ENCODE measurements at places on chromosomes 4 and X.

GRCh38 chr4:89803915-89804314, 33.0 kb downstream of the SNCA start:
- no peak for DNase-seq

GRCh38 chr4:139843641-139844040, 178.0 kb downstream of the MGST2 start:
- DNase-seq: no peak

DNA sequence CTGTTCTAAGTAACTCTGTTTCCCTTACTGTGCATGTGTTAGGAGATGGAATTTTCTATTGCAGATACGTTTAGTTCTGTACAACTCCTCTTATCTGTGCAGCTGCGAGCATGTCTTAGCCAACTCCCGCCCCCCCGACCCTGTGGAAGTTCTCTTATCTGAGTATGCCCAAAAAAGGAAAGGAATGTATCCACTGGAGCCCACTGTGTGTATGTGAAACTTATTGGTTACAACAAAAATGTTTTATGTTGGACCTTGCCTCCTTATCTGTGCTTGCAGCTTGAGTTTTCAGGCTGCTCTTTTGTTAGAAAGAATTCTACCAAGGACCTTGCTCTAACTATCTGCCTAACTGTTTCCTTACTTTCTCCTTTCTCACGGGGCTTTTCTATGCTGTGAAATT, 24.2 kb upstream of the DCAF8L2 start:
- DNase-seq: no peak

GRCh38 chr4:108001540-108002135, 11.9 kb downstream of the HADH start:
- DNase-seq: no peak

DNA sequence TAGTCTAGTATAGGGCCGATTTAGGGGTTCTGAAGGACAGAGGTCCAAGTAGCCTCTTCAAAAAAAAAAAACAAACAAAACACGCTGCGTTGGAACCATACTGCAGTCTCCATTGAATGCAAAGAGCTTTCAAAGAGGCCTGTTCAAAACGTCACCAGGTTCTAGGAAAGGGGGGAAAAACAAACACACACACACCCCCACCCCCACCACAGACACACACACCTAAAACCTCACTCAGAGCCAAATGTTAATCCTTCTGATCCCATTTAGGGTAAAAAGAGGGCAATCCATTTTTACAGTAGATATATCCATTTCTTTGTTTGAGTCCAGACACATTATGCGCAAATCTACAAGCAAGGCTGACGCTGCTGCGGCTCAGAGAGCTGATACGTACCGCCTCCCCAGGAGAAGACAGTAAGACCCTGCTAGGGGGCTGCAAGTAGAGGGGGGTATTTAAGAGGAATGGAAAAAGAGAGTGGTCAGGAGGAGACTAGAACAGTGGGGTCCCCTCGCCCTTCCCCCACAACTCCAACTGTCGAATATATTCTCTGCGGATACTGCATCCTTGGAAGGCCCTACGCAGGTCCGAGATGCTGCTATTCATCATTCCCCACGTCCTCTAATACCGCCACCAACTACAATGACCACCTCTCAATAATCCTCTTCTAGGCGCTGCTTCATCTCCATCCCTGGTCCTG, 1.3 kb downstream of the NKRF start:
- DNase-seq: no peak

GRCh38 chr4:41176340-41176739, 38.0 kb downstream of the APBB2 start:
- DNase-seq: no peak

GRCh38 chr4:117773064-117773936, 261.0 kb upstream of the NDST3 start:
- no peak for DNase-seq

DNA sequence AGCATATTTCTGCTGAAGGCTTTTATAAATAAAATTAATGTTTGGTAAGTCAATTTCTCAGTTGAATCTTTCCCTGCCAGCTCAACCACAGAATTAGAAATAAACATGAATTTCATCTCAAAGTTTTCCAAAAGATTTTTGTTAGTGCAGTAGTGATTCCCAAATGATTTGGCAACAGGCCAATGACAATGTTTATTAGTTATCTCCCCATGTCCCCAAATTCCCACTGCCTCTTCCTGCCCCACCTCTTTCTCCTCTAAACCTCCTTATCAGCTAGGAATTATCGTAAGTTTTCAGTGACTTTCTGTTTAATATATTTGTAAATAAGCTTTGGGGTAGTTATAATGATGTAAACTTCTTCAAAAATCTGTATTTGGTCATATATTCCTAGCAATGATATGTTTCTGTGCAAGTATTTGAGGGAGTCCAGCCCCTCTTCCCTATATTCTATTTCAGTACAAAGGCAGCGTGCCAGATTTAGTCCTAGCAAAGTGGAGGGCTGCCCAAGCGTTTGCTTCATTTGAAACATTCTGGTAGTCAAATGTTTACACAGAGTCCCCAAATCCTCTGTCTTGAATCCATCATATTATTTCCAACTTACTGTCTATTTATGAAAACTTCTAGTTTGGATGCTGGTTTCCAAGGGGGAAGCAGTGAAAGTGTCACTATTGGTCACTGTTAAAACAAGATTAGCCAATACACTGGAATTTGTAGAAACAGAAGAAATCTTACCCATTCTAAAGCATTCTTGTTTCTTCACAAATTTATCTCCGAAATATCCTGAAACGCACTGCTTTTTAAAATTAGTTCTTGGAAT, 33.7 kb upstream of the ANKRD50 start:
- DNase-seq: no peak

GRCh38 chr4:29708473-29708872, 1011.7 kb upstream of the PCDH7 start:
- DNase-seq: no peak

GRCh38 chr4:79678472-79679202, 270.6 kb upstream of the GK2 start:
- DNase-seq: no peak

GRCh38 chrX:35665311-35665710, 132.8 kb upstream of the MAGEB16 start:
- DNase-seq: no peak

- no peak for DNase-seq
Observed at GRCh38 chr4:71711985-71712348, 71.9 kb downstream of the GC start.

GRCh38 chr4:169846396-169846795, 88.7 kb upstream of the HPF1 start:
- DNase-seq: no peak

DNA sequence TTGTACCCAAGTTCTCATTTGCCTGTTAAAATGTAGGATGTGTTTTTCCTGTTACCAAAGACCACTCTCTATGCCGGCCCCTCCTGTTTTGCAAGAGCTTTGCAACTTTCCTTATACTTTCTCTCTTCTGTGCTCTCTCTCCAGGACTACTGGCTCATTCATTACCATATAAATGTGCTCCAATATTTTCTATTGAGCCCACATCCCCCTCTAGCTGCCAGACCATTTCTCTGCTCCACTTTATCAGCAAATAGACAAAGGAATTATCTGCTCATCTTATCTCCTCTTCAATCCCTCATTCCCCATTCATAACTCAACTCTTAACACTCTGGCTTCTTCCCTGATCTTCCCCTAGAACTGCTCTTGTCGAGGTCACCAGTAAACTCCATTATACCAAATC, 33.6 kb downstream of the RPGR start:
- DNase-seq: no peak

DNA sequence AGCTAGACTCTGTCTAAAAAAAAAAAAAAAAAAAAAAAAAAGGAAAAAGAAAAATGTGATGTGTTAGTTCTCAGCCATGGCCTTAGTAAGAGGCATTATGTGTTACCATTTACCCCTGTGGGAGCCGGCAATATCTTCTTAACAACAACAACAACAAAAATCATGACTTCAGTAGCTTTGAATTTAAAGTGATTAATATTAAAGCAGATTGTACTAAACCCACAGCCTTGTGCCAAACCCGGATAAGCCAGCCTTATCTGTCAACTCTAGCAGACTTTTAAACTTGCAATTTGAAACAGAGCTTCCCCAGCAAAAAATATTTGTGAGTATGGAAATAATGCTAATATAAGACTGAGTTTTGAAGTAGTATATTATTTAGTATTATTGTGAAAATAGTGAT, 462.1 kb upstream of the GNPDA2 start:
- DNase-seq: no peak

- peak; percentile 42 for DNase-seq
Observed at GRCh38 chrX:45070116-45071007, 130.3 kb downstream of the DIPK2B start.

DNA sequence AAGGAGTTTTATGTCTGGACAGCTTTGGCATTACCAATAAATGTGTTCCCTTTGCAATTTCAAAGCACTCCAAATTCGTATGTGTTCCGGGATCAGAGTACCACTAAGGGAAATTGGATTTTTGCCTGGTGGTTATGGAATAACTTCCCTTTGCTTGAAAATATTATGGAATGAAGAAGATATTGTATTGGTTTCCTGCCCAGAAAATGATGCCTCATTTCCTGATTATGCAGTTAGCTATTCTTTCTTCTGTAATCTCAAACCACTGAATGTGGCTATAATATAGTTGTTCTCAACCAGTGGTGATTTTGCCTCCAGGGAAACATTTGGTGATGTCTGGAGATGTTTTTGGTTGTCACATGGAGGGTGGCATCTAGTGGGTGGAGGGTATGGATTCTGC, 142.9 kb downstream of the PCDH7 start:
- no peak for DNase-seq

- DNase-seq: no peak
Observed at GRCh38 chr4:25723409-25723808, 67.8 kb downstream of the SLC34A2 start.

- no peak for DNase-seq
Observed at GRCh38 chrX:96683997-96684338, 674 bp upstream of the DIAPH2 start.

All from ACHN (cell line).